ENCODE measurements at places on chromosomes 1 and 21. TPM values are rescaled to one million over a fixed set of nuclear protein-coding genes. Genes with fewer than 3 reads are reported as not detected.

Gene SPRR5
- total RNA-seq = not detected

Gene RBP7
- total RNA-seq = not detected

Gene TESK2
- 0.77 TPM for total RNA-seq

Gene GNAT2
- total RNA-seq = not detected

Gene ITLN1
- not detected for total RNA-seq
